ENCODE measurements at places on chromosomes 12 and 14.

DNA sequence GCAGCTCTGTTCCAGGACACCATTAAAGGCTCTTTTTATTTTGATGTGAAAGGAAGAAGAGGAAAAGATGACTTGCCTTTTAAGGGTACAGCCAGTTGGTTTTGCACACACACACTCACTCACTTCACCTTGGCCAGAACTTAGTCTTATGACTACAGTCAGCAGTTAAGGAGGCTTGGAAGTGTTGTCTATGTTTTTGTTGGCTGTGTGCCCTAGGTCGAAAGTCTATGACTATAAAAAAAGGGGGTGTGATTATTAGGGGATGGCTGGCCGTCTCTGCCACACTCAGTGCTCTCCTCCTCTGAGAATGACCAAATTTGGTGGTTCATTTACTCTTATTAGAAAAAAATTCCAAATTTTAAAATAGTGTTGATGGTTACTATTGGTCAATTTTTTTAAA, 139.5 kb upstream of the OTX2 start:
- DNase-seq: no peak

DNA sequence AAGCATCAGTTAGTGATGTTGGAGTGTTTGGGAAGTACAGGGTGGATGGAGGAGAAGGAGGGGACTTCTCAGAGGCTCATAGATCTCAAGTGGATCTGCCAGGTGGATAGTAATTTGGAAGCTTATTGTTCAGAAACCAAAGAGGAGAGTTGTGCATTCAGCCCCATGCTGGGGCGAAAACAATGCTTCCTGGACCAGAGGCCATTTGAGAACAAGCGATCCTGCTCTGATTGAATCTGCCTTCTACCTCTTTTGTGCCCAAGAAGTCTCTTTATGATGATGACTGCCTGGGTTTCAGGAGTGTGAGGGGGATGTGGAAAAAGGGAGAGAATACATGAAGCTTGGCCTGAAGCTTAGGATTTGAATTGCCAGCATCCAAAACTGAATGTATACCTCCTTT, 110.8 kb upstream of the SRRM4 start:
- DNase-seq: no peak

DNA sequence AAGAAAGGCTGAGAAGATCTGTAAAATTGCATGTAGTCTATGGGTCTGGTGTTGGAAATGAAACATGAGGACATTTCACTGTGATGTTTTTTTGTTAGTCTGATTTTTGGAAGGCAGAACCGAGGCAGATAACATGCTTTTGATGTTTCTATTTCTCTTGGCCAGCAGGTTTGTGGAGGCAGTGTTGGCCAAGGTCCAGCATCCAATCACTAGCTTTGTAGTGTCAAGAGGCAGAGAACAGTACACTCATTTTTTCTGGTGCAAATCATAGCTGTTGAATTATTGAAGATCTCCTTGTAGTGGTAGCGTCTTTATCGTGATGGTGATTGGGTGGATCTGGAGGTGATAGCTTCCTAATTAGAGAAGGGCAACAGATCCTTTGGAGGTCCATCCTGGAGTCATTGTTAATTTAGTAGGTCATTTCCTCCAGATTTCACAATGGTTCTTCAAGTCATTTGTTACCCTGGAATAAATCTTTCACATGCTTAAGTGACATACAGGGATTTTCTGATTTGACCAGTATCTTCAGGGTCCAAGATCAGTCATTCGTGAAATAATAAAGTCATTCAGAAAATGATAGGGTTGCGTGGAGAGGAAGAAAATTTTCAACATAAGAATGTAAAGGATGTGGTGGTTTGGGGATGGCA, 252.4 kb upstream of the CPNE8 start:
- no peak for DNase-seq

DNA sequence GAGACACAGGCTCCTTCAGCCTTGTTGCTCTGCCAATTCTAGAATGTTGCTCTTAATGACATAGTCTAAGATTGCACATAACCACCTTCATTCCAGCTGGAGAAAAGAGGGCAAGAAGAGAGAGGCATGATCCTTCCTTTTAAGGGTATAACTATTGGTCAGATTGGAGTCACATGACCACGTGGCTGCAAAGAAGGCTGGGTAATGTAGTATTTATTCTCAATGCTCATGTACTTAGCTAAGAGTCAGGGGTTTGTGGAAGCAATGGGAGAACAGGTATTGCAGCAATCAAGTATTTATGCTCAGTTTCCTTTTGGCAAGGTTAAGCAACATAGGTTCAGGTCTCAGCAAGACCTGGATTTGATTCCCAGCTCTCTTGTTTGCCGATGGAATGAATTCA, 298.8 kb upstream of the TBX3 start:
- DNase-seq: no peak

DNA sequence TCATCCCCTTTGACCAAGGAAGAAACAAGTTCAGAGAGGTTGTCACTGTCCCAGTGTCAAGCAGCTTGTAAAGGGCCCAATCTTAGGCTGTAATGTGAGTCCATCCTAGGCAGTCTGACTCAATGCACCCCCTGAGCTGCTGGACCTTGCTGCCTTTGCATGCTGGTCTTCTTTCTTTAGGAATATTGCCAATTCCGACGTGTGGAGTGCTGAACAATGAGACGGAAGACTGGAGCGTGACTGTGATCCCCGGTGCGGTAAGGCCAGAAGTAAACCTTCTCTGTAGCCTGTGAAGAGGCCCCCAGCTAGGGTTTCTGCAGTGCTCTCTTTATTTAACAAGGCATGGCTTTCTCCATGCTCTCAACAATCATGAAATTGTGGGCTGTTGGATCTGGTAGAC, 963 bp downstream of the TCTN2 start:
- DNase-seq: no peak

- no peak for DNase-seq
These were observed 96.8 kb downstream of the MYRFL start for GRCh38 chr12:69921831-69922230.

DNA sequence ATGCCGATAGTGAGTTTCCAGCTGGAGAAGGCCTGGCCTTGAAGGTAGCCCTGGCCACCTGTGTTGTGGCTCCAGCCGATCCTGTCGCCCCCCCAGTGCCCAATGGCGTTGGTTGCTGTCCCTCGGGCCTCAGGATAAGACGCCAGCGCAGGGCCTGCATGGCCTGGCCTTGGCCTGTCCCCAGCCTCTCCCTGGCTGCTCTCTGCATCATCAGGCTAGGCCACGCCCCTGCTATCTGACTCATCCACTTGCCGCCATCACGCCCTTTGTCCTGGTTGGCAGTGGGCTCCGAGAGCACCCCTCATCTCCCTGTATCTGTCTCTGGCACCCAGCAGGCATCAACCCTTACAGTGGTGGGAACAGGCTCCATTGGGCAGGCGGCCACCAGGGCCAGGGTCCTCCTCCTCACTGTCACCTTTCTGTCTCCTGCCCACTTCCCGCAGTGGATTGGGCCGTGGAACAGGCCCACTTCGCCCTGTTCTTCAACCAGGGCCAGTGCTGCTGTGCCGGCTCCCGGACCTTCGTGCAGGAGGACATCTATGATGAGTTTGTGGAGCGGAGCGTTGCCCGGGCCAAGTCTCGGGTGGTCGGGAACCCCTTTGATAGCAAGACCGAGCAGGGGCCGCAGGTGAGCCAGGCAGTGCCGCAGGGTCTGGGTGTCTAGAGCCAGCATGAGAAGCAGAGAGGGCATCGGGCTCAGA, 25.6 kb downstream of the ALDH2 start:
- DNase-seq: no peak

DNA sequence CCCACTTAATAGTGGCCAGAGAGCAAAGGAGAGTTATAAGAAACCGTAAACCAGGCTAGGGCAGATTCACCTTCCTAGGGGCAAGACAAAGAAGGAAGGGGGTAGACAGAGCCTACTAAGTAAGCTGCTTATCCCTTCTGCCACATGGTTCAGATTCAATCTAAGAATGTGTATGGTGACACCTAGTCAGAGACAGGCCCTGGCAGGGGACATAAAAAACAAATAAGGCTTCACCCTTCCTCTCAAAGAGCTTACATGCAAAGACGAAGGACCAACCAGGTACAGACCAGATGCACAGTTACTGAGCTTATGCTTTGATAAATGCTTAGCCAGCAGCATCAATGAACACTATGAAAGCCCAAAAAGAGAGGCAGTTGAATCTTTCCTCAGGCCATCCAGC, 4.4 kb downstream of the CYP27B1 start:
- no peak for DNase-seq

DNA sequence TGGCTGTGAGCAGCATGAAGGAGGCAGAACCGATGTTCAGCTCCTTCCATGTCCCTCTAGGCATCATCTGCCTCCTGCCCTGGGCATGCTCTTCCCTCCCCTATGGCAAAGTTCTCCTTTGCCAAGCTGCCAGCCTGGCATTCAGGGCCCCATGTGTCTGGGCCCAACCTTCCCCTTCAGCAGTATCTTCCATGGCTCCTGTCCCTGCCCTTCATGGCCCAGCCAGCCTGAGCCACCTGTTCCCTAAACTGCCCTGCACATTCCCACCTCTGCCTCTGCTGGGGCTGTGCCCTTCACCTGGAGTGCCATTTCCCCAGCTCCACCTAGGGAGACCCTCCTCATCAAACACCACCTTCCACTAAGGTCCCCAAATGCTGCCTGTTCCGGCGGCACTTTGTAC, 74.0 kb upstream of the TCL1A start:
- DNase-seq: no peak

- DNase-seq: no peak
These were observed 9.5 kb downstream of the MED13L start for GRCh38 chr12:116267948-116268347.

DNA sequence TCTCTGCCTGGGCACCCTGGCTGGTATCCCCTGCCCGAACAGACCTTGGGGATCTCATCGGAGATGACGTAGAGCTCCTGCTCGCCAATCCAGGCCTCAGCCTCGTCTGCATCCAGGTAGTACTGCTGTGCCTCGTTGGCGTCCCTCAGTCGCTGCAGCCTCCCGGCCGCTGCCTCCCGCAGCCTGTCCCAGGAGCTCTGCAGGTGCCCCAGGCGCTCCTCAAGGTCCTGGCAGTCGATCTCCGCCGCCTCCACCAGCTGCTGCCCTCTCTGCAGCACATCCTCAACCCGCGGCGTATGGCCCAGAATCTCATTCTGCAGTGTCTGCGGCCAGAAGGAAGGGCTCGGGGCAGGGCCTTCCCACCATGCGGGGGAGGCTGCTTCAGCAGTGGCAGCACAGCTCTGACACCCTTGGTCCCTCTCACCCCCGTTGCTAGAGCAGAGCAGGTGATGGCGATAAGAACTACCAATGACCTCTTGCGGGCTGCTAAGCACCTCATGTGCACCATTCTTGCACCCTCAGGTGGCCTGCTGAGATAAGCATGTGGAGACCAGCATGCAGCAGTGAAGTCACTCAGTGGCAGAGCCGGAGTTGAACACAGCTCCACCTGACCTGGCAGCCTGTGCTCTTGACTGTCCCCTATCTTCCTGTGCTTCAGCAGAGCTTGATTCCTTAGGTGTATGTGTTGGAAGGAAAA, 71.0 kb downstream of the PLEKHG3 start:
- no peak for DNase-seq

- DNase-seq: no peak
These were observed 564.0 kb downstream of the TRHDE start for GRCh38 chr12:72836194-72836593.

GRCh38 chr14:104368751-104369100, 210.8 kb upstream of the C14orf180 start:
- no peak for DNase-seq

DNA sequence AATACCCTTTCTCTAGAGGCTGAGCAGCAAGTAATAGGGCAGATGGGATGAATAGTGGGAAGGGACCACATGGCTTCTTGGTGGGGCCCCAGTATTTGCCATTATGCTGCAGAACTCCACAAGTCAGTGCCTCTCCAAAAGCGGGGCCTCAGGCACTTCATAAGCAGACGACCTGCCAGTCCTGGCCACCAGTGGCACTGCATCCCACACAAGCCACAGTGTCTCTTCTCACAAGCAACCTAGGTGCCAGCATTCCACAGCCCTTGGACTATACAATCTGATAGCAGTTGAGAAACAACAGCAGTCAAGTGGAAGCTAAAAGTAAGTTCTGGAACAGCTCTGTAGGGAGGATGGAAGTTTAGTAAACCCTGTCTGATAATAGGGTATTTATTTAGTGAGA, 4.2 kb upstream of the SLC8A3 start:
- no peak for DNase-seq

DNA sequence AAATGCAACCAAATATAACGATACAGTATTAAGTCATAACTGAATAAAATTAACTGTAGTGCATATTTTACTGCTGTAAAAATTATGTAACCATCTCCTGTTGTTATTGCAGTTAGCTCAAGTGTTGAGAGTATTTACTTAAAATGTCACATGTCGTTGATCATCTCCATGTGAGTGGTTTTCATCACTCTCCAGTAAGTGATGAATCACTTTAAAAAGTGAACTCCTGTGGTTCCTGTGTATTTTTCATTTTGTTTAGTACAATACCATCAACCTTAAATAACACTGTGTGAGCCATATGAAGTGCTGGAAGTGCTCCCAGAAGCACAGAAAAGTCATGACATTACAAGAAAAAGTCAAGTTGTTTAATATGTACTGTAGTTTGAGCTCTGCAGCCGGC, 104.7 kb upstream of the SLCO1B1 start:
- DNase-seq: no peak

- no peak for DNase-seq
These were observed 14.9 kb downstream of the LHX5 start for GRCh38 chr12:113456761-113457160.

GRCh38 chr14:64688031-64688430, 16.2 kb upstream of the PLEKHG3 start:
- DNase-seq: no peak

- DNase-seq: no peak
These were observed 95.4 kb downstream of the CHGA start for GRCh38 chr14:93018366-93018765.

GRCh38 chr12:48696626-48697025, 14.6 kb upstream of the KANSL2 start:
- no peak for DNase-seq

DNA sequence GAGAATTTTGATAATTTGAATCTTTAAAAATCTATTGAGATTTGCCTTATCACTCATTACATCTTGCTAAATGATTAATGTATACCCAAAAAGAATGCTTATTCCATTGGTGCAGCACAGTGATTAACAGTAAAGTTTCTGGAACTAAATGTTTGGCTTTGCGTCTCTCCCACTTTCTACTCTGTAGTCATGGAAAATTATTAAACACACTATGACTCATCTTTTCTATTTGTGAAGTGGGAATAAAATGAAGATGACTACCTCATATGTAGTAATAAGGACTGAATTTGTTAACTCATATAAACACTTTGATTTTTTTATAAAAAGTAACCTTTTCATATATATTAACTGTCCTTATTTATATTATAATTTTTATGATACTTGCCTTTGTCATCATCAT, 118.1 kb downstream of the RERGL start:
- no peak for DNase-seq

GRCh38 chr12:20513189-20513588, 144.9 kb downstream of the PDE3A start:
- no peak for DNase-seq

DNA sequence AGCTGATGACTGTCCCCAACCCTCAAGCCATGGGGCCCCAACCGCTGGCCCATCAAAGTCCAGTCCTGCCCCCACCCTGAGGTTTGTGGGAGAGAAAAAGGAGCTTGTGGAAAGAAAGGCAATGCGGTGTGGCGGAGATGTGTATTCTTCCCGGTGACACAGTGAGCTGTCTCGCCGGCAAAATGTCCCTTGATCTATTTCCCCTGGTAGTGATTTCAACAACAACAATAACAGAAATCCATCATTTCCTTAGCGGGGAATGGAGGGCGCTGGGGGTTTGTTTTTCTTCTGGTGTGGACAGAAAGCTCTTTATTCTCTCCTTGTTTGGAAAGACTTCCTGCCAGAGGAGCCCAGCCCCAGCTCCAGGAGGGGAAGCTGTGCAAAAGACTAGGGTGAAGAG, 93.7 kb upstream of the LHX5 start:
- no peak for DNase-seq

Measured in bone marrow (tissue), 2 donors.